Astrocyte (in vitro differentiated cells and primary cell): ENCODE measurements at places on chromosomes 11 and 22. TPM values are rescaled to one million over a fixed set of nuclear protein-coding genes. Genes with fewer than 3 reads are reported as not detected.

Gene RNH1
- total RNA-seq: 117 and 130 TPM in 2 replicates

Gene APOA4
- not detected in 2 replicates for total RNA-seq

Gene A4GALT
- total RNA-seq: 1.6 and 1.9 TPM in 2 replicates

Gene CELSR1
- 27.6 and 38.5 TPM in 2 replicates for total RNA-seq

Gene GDPD4
- total RNA-seq: not detected in 2 replicates

Gene ABTB2
- total RNA-seq: 12.2 and 14.1 TPM in 2 replicates

Gene BRSK2
- total RNA-seq: 3.9 and 7.1 TPM in 2 replicates

Gene XKR3
- not detected in 2 replicates for total RNA-seq

Gene CBY1
- total RNA-seq: 23.2 TPM in 2 replicates

Gene LINC01488
- total RNA-seq: not detected in 2 replicates

Gene UBQLN3
- total RNA-seq: not detected in 2 replicates
